ENCODE measurements at places on chromosomes 7 and 10. TPM values are rescaled to one million over a fixed set of nuclear protein-coding genes. Genes with fewer than 3 reads are reported as not detected.

The CYP3A7 gene
- total RNA-seq: 92.6 TPM

The GRID2IP gene
- 0.86 TPM for total RNA-seq

The NMT2 gene
- 23.3 TPM for total RNA-seq

The CASP7 gene
- total RNA-seq: 26.2 TPM

The PLOD3 gene
- total RNA-seq: 104 TPM

The DRGX gene
- not detected for total RNA-seq

The LRRC4 gene
- total RNA-seq: 3.8 TPM

The AGAP4 gene
- total RNA-seq: 14.0 TPM

The CYP2W1 gene
- total RNA-seq: 0.46 TPM

The ADARB2 gene
- 1.3 TPM for total RNA-seq

The EBLN1 gene
- not detected for total RNA-seq

The RSPH10B gene
- total RNA-seq: 0.92 TPM

The DIP2C gene
- total RNA-seq: 31.5 TPM

The MBL2 gene
- 0.12 TPM for total RNA-seq

The C7orf33 gene
- total RNA-seq: not detected

The AKR1D1 gene
- 0.37 TPM for total RNA-seq

The LRRN3 gene
- total RNA-seq: 0.81 TPM

The STAG3 gene
- 3.6 TPM for total RNA-seq

The CACNB2 gene
- total RNA-seq: 8.4 TPM

The RTKN2 gene
- total RNA-seq: 0.26 TPM

The SH2D4B gene
- total RNA-seq: not detected

The GALNT17 gene
- 1.7 TPM for total RNA-seq

The TIMM23 gene
- total RNA-seq: 49.3 TPM

The CDK6 gene
- 23.6 TPM for total RNA-seq

The SFTPA2 gene
- 7.9 TPM for total RNA-seq

The ZWINT gene
- total RNA-seq: 5.8 TPM

The TRDMT1 gene
- 6.0 TPM for total RNA-seq

The DLX6 gene
- total RNA-seq: not detected

The ODAD2 gene
- total RNA-seq: 0.86 TPM

The ARHGAP12 gene
- total RNA-seq: 43.0 TPM

The RNF133 gene
- total RNA-seq: 1.4 TPM

The RP9 gene
- total RNA-seq: 9.2 TPM

The AGAP9 gene
- 10.8 TPM for total RNA-seq

The NEUROD6 gene
- total RNA-seq: not detected

The TUBAL3 gene
- 0.49 TPM for total RNA-seq

The PLAC9 gene
- total RNA-seq: 8.5 TPM

The EPHB4 gene
- 165 TPM for total RNA-seq

The INTS15 gene
- total RNA-seq: 32.1 TPM

The ADRA2A gene
- total RNA-seq: 346 TPM

The PIP gene
- not detected for total RNA-seq

The FAM241B gene
- total RNA-seq: 4.0 TPM

The ABCC2 gene
- total RNA-seq: 183 TPM

The CPA2 gene
- total RNA-seq: 3.3 TPM

The ADCY1 gene
- 1.5 TPM for total RNA-seq

The IDI2 gene
- total RNA-seq: not detected

The RASA4B gene
- 24.7 TPM for total RNA-seq

The ABCB1 gene
- 181 TPM for total RNA-seq

The FFAR4 gene
- total RNA-seq: 6.1 TPM

The SFTPA1 gene
- total RNA-seq: 7.0 TPM

The FBXL13 gene
- total RNA-seq: 2.5 TPM

The STOX1 gene
- total RNA-seq: 2.6 TPM

The SYT15B gene
- total RNA-seq: 0.23 TPM

The NPY4R2 gene
- 0.66 TPM for total RNA-seq

The PNLIPRP2 gene
- 1.2 TPM for total RNA-seq

The UPK3B gene
- total RNA-seq: 3.3 TPM

The SPDYE11 gene
- not detected for total RNA-seq

The PIK3CG gene
- total RNA-seq: 7.1 TPM

The FRMPD2 gene
- 0.23 TPM for total RNA-seq
